ENCODE measurements at places on chromosomes 3 and 15.

DNA sequence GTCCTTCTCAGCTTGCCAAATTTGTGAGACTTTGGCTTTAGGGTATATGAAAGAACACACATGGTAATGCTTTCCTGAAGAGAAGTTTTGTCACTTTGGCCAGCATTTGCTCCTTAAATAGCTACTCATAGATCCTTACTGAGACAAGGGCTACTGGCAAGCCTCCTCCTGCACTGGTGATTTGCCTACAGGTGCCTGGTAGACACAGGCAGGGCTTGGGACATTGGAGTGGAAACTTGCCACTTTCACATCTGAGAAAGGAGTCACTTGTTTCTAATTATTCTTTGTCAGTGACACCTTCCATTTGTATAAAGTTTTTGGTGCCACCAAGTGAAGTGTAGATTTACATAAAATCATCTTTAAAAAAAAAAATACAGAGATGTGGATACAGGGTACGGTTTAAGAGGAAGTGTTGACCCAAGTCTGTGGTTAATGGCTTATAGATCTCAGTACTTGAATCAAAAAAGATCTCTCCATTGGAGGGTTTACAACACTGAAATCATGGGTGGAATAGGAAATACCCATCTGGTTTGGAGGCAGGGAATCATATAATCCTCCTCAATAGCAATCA is 132.8 kb upstream of the GADL1 start:
- no peak for DNase-seq

DNA sequence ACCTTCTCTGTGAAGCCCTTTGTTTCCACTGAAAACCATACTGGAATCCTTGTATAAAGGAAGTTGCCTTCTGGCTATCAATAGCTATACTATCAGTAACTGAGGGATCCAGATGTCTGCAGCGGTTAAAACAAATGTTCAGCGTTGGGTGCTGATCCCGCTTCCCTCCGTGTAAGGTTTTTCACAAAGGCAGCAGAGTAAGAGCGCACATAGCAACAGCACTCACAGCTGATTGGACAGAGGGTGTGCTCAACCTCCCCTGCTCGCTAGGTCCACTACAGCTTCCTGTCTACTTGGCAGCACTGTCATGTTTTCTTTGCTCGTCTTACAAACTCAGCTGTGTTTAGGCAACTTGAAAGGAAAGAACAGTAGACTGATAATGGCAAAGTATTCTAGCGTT is 27.3 kb downstream of the ATOSA start:
- peak; percentile 3 for DNase-seq

DNA sequence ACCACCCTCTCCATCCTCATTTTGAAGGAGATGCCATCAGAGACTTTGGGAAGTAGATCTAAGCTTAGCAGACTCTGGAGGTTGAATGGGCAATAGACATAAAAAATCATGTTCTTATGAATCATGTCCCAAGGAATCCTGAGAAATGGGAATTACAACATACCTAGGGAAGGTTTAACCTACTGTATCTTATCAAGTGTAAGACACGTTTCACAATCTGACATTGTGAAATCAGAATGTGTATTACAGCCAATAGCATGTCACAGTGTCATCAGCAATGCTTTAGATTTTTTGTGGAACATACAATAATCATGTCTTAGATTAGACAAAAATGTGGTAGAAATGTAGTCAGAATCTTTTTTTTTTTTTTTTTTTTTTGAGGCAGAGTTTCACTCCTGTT is 332.4 kb upstream of the TLE3 start:
- DNase-seq: no peak

DNA sequence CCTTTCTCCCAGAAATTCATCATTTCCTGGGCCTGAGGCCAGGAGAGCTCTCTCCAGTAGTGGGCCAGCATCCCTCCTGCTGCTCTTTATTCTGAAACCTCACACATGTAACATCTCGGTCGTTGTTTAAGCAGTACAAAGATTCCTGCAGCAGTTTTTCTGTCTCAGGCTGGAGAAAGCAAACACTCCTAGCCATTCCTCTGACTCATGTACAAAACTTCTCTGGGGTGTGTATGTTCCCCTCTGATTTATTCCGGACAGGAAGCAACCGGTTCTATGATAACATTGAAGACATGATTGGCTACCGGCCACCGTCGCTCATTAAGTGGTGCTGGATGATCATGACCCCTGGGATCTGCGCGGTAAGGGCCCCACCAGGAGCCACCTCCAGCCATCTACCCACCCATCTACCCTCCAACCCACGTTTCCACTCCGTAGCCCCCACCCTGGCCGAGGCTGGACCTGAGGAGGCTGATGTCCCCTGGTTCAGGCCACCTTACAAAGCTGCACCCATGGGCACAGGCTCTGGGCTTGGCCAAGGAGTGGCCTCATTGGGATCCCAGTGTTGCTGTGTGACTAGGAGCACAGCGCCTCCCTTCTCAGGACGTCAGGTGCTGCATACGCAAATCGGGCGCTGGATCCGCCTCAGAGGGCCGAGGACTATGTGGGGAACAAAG is 58.6 kb upstream of the SLC6A1 start:
- DNase-seq: no peak

DNA sequence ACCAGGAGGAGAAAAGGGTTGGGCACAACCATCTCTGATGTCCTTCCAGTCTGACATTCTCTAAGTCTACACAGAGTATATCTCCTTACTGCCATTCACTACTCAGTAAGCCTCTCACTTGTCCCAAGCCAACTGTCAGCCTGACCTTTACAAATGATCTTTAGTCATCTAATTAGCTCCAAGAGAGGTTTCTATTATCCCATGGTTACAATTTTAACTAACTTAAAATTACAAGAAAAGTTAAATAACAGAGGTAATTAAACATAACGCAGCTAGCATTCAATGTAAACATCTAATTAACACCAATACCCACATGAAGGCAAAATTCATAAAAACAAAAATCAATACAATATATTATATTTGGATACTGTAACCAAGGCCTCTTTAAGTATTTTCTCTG is 126.9 kb downstream of the LSAMP start:
- DNase-seq: no peak

- no peak for DNase-seq
These were observed 53.5 kb upstream of the PRTG start for GRCh38 chr15:55796321-55796965.

DNA sequence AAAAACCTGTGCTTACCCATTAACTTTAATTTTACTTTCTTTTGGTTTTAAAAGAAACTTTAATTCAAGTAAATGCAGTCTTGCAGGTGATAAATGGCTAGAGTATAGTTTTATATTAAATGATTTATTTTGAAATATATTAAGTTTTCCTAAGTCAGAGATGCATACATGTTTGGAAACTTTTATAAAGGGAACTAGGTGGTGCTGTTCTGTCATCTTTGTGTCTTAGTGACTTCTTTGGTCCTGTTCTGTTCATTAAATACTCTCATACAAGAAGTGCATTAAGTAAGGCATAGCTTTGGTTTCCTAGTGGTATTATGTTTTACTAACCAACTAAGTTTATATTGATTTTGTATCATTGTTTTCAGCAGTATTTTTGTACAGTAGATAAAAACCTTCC is 15.6 kb downstream of the CADM2 start:
- no peak for DNase-seq

DNA sequence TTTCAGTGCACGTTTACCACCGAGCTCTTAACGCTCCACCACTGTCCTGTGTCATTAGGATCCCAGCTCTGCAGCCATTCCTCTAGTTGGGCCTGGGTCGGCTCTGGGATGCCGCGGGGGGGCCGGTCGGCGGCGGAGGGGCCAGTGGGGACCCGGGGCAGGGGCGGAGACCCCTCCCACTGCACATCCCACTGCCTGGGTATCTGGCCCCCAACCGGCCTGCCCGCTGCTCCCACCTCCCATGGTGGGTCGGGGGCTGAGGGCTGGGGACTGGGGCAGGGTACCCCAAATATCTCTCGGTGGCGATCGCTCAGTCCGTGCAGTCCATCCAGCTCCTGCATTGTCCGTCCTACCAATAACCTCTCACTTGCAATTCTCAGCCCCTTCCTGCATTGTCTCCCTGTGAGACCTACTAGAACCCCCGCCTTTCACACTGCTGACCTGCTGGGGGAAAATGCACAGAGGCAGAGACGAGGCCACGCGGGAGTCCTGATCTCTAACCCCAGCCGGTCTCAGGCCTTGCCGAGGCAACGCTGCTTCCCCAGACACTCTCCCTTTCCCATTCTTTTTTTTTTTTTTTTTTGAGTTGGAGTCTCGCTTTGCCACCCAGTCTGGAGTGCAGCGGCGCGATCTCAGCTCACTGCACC is 24.0 kb upstream of the MUC20 start:
- no peak for DNase-seq

GRCh38 chr15:62475591-62475990 is 310.5 kb upstream of the C2CD4B start:
- DNase-seq: no peak

DNA sequence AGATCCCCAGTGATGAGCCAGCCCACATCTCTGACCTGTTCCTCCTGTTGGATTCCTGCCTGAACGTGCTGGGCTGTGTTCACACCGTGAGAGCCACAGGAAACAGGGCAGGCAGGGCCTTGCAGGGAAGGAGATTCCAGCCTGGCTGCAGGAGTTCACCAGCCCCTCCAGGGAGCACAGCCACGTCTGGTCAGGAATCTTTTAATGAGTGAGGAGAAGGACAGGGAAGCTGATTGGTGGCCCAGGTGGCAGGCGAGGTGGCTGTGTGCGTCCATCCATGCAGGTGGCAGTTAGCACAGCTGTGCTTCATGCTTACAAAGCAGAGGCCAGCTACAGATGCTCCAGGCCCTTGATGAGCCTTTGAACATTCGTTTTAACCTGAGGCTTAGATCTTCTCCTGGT is 10.5 kb downstream of the LRRK1 start:
- no peak for DNase-seq

DNA sequence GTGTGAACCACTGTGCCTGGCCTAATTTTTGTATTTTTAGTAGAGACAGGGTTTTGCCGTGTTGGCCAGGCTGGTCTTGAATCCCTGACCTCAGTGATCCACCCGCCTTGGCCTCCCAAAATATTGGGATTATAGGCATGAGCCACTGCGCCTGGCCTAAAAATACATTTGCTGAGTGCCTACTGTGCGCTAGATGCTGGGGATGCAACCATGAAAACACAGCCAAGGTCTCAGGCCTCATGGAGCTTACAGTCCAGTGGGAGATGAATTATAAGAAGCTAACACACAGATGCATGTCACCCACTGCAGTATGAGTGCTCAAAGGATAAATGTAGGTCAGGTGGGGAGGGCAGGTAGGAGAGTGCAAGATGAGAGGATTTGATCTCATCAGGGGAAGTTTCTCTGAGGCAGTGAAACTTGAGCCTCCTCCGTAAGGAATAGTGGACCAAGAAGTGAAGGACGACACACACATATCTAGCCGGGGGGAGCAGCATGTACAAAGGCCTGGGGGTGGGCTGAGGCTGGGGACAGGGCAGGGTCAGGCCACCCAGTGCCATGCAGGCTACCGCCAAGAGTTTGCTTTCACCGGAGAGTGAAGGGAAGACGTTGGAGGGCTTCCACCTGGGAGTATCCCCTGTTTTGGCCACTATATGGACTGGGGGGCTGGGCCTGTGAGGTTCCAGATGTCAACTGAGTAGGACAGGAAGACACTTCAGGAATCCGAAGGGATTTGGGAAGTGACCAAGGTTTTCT is 24.3 kb downstream of the IRAK2 start:
- DNase-seq: no peak

GRCh38 chr3:11373654-11374053 is 101.5 kb downstream of the ATG7 start:
- DNase-seq: no peak

DNA sequence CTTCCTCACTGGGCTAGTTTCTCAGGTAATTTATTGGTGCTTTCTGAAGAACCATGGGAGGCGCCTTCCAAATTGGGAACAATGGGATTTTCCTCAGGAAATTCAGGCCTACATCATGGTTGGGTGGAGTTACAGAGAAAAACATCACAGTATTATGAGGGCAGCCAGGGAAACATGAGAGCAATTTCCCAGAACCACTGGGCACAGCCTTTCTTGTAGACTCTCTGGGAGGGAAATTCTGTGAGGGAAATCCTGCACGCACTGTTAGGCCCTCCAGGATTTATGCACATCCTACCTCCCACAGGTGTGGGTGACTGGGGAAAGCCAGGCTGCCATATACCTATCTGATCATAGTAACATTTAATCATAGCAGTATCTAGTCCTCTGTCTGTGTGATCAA is 13.2 kb downstream of the POPDC2 start:
- DNase-seq: no peak

GRCh38 chr15:91947683-91948608 is 94.4 kb downstream of the SLCO3A1 start:
- no peak for DNase-seq

- no peak for DNase-seq
These were observed 423 bp downstream of the TKT start for GRCh38 chr3:53255423-53255774.

DNA sequence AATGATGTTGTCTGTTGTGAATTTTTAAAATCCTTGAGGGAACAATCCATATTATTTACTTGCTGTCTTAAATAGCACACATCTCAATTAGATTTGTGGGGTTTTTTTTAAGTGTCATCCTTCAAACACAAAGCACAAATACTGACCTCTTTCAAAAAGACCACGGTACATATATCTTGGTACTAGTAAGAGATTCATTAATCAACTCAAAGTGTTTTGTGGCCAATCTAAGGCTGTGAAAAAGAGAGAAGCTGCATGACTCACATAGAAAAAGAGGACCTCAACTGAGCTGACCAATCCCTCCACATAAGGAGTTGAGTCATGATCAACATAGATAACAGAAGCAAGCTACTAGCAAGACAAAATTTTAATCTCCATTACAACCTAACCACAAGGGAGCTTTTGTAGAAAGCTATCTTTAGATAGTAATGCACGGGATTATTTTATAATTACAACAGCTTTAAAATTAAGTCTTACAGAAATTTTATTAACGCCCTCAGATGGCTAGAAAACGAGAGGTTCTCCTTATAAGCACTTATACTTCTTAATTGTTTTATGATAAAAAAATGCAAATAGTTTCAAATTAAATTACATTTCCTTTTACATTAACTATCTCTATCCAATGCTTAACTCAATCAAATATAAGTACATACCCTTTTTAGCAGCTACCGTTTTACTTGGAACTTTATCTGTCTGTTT is 60.5 kb downstream of the TOP2B start:
- DNase-seq: no peak

DNA sequence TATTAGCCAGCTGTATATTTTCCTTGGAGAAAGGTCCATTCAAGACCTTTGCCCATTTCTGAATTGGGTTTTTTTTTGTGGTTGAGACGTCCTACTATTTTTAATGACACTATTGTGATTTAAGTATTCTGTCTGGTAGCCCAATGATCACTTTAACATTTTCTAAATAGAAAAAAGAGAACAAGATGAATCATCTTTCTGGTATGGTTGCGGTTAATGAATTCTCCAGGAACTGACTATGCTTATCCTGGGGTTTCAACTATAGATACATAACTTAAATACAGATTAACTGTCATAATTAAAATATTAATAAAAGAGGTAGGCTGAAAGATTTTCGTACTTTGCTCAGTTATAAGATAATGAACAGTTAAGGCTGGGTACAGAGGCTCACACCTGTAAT is 51.9 kb downstream of the PBRM1 start:
- no peak for DNase-seq

DNA sequence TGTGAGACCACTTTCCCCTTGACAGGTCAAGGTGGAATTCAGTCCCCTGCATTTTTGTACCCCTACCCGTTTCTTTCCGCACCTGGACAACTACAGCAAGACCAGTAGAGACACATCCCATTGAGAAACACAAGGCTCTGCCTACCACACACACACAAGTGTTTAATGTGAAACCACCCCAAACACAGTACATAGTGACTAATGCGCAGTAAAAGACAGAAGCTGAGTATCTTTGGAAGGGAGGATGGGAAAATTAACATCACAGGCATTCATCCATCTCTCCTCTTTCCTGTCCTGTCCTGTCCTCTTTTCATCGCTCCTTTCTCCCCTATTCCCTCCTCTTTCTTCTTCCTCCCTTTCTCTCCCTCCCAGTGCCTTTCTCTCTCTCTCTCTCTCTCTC is 64.8 kb downstream of the SCN11A start:
- DNase-seq: no peak
